Cardiac ventricle fibroblast (primary cell): ENCODE measurements at places on chromosomes 3 and 15. TPM values are rescaled to one million over a fixed set of nuclear protein-coding genes. Genes with fewer than 3 reads are reported as not detected.

The ACTC1 gene
- not detected in 2 replicates for total RNA-seq

The ROBO2 gene
- total RNA-seq = not detected in 2 replicates

The CPLX3 gene
- total RNA-seq = not detected in 2 replicates

The GABRR3 gene
- total RNA-seq = not detected in 2 replicates

The DENND6A gene
- total RNA-seq = 7.8 and 10.9 TPM in 2 replicates

The CISH gene
- total RNA-seq = 3.5 and 4.7 TPM in 2 replicates

The CHST14 gene
- total RNA-seq = 23.4 and 23.8 TPM in 2 replicates

The ZNF770 gene
- total RNA-seq = 16.8 and 18.7 TPM in 2 replicates

The AGTR1 gene
- total RNA-seq = 19.3 and 20.5 TPM in 2 replicates

The TFG gene
- total RNA-seq = 81.4 and 106 TPM in 2 replicates

The SEMA3F gene
- 9.0 and 10.4 TPM in 2 replicates for total RNA-seq

The ABTB1 gene
- 15.0 and 15.1 TPM in 2 replicates for total RNA-seq

The POTEB gene
- not detected in 2 replicates for total RNA-seq

The IL5RA gene
- total RNA-seq = not detected in 2 replicates

The SYNPR gene
- total RNA-seq = not detected in 2 replicates

The HACL1 gene
- 12.2 and 13.7 TPM in 2 replicates for total RNA-seq

The RARRES1 gene
- total RNA-seq = 26.0 and 46.9 TPM in 2 replicates

The SKOR1 gene
- total RNA-seq = 0.06 TPM in 1 of 2 replicates, not detected in the other

The EFHB gene
- total RNA-seq = 1.2 and 4.4 TPM in 2 replicates

The TXNRD3 gene
- 9.4 and 16.7 TPM in 2 replicates for total RNA-seq

The GNAI2 gene
- total RNA-seq = 132 and 164 TPM in 2 replicates

The TNFAIP8L3 gene
- 6.6 and 11.5 TPM in 2 replicates for total RNA-seq

The CCDC39 gene
- not detected in 2 replicates for total RNA-seq

The CRYBG3 gene
- 14.4 and 16.4 TPM in 2 replicates for total RNA-seq

The FAM219B gene
- 32.9 and 37.5 TPM in 2 replicates for total RNA-seq

The SMC4 gene
- 28.3 and 36.5 TPM in 2 replicates for total RNA-seq

The FGF12 gene
- 1.3 and 1.4 TPM in 2 replicates for total RNA-seq

The PCSK6 gene
- total RNA-seq = 0.73 and 2.9 TPM in 2 replicates

The IQCF6 gene
- total RNA-seq = not detected in 2 replicates

The CYP11A1 gene
- total RNA-seq = 0.81 and 1.7 TPM in 2 replicates

The SLC49A4 gene
- total RNA-seq = 12.5 and 17.4 TPM in 2 replicates

The SCG5 gene
- total RNA-seq = 4.4 and 10.9 TPM in 2 replicates

The A4GNT gene
- total RNA-seq = not detected in 2 replicates

The UBA7 gene
- total RNA-seq = 30.3 and 31.1 TPM in 2 replicates

The THAP10 gene
- 1.5 and 3.0 TPM in 2 replicates for total RNA-seq

The KLF15 gene
- total RNA-seq = 21.3 and 21.9 TPM in 2 replicates

The CNTN3 gene
- total RNA-seq = not detected in 2 replicates

The SAMD7 gene
- total RNA-seq = not detected in 2 replicates

The GPR62 gene
- 0.12 TPM in 1 of 2 replicates, not detected in the other for total RNA-seq

The RPL29 gene
- 2,153 and 2,428 TPM in 2 replicates for total RNA-seq

The LRRC2 gene
- 0.10 and 0.37 TPM in 2 replicates for total RNA-seq

The GHSR gene
- total RNA-seq = not detected in 2 replicates

The GAP43 gene
- 1.9 and 4.9 TPM in 2 replicates for total RNA-seq

The AP4E1 gene
- total RNA-seq = 5.2 and 6.9 TPM in 2 replicates

The PLA2G4B gene
- total RNA-seq = 0.94 and 2.3 TPM in 2 replicates

The HTR3D gene
- not detected in 2 replicates for total RNA-seq

The COL6A5 gene
- not detected in 2 replicates for total RNA-seq

The LMLN gene
- 5.1 and 11.3 TPM in 2 replicates for total RNA-seq
